ENCODE measurements at places on chromosomes 16 and 17.

- DNase-seq, result no peak
Observed at GRCh38 chr16:20372701-20373100, 20.2 kb upstream of the UMOD start.

- no peak for DNase-seq
Observed at GRCh38 chr17:43216762-43217613, 5.3 kb downstream of the TMEM106A start.

DNA sequence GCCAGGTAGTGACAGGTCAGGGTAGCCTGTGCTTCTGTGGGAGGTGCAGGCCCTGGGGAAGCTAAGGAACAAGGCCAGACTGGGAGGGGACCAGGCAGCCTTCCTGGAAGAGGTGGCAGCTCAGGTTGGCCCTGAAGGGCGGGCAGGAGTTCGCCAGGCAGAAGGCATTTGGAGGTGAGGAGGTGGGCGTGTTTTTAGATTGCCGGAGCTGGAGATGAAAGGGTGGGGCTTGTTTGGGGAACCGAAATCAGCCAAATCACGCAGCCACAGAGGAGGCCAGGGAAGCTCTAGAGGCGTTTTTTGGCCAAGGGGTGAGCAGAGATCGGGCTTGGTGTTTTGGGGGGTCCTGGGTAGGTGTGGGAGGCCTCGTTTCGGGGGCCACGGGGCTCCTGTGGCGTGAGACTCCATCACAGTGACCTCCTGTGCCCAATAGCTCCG, 7.6 kb downstream of the ADCY7 start:
- DNase-seq, result peak; percentile 64

GRCh38 chr17:79619636-79620206, 8.9 kb upstream of the RBFOX3 start:
- DNase-seq, result peak; percentile 7

- no peak for DNase-seq
Observed at GRCh38 chr16:80547145-80547544, 6.4 kb downstream of the DYNLRB2 start.

DNA sequence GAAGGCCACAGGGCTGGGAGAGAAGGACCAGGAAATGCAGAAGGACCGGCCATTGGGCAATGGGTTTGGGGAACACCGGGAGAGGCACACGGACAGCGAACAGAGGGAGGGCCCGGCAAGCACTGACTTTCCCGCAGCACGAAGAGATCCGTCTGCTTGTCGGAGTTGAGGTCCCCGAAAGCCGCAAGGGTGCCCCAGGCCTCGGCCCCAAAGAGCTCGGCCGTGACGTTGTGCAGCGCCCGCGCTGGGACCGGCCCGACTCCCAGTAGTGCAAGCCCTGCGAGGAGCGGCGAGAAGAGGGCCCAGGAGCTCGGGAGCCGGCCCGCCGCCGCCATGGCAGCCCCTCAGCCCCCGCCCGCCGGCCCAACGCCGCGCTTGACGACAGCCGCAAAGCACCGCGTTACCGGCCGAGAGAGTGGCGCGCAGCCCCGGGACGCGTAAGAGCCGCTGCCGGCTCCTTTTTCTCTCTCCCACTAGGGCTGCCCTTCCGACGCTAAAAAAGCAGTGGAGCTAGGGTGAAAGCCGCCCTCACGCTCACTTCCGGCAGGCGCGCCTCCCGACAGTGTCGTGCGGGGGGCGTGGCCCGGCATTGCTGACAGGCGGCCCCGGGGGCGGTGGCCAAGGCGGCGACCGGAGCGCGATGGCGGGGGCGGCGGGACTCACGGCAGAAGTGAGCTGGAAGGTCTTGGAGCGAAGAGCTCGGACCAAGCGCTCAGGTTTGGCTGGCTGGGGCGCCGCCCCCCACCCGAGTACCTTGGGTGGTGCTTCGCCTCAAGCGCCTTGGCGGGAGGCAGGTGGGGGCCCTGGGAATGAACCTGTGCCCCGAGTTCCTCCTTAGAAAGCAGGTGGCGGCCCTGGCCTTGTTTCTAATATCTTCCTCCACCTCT, at the start of the genes ITFG1 and PHKB:
TSS of gene ITFG1 (minus strand) at position 353 of the 887 bp plus-strand sequence. CDS start at position 335, 18 bp downstream.
TSS of gene PHKB (plus strand) at position 621 of the 887 bp plus-strand sequence. CDS start at position 641, 20 bp downstream.
- DNase-seq, result peak; percentile 95

DNA sequence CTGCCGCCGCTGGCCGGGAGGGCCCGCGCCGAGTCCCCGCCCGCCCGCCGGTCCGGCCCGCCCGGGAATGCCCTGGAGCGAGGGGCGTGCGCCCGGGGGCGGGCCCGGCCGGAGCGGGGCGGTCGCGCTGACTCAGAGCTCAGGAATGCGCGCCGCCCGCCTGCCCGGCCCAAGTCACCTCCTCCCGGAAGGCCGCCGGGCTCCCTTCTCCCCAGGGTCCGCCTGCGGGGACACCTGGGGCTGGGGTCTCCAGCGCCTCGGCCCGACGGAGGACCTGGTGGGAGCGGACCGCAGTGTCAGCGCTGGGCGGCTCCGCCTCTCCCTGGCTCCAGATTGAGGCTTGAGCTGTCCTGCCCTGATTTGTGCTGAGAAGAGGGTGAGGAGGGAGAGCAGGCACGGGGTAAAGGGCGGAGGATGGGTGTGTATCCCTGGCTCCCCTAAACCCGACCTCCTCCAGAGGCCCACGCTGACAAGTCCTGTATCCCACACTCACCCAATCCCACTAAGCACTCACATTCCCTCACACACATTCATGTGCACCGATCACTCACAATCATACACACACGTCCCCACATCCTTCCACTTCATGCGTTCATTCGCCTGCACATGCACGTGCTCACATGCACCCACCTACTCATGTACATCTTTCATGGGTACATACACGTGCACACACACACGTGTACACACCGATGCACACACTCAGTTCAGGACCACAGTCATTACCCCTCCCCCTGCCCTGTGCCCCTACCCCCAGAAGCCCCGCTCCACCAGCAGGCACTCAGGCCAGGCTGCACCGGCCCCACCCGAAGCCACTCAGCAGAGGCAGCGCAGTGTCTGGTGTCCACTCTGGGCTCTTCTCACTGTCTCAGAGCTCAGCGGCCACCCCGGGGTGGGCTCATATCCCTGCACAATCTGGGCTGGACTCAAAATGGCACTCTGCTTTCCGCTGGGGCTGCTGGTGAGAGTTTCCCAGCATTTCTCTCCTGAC, at the start of gene RHBDF1:
TSS of gene RHBDF1 (minus strand) at position 71 of the 988 bp plus-strand sequence. CDS start 7,616 bp downstream, outside the sequence.
- peak; percentile 51 for DNase-seq

All from stimulated activated CD8-positive, alpha-beta memory T cell treated with anti-CD3 and anti-CD28 coated beads, Interleukin-4, amount 100 ng/mL, for 48 hours (primary cell).